CD4-positive, alpha-beta T cell treated with Interleukin-10 for 1 hour (primary cell): ENCODE measurements at places on chromosomes 1 and 21.

GRCh38 chr1:98133131-98133530, 212.3 kb upstream of the DPYD start:
- DNase-seq, result no peak

- no peak for DNase-seq
Observed at GRCh38 chr1:208944981-208945451, 638.5 kb upstream of the CAMK1G start.

GRCh38 chr1:231242516-231243198, 1.6 kb downstream of the GNPAT start:
- DNase-seq, result peak; percentile 3

GRCh38 chr1:204797401-204797800, 73.3 kb upstream of the NFASC start:
- no peak for DNase-seq

GRCh38 chr1:76351655-76352054, 277.1 kb downstream of the ST6GALNAC3 start:
- no peak for DNase-seq

GRCh38 chr1:223515421-223515820, 122.2 kb downstream of the CCDC185 start:
- DNase-seq, result peak; percentile 70

- DNase-seq, result no peak
Observed at GRCh38 chr1:93575621-93576284, 105.9 kb downstream of the BCAR3 start.

DNA sequence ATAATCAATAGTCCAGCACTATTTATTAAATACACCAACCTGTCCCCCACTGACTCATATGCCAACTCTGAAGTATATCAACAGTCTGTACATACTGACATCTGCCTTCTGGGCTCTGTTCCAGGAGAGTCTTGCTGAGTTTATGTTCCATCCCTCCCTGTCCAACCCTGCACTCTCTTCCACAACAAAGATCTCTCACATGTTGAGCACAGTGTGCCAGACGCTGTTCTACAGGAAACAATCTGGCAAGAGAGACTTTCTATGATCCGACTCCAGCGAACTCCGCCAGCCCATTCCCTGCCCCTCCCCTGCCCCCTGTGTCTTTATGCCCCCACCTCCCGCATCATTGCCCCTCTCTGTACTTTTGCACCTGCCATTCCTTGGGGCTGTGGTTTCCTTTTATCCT, 3.4 kb downstream of the LACTBL1 start:
- DNase-seq, result no peak

DNA sequence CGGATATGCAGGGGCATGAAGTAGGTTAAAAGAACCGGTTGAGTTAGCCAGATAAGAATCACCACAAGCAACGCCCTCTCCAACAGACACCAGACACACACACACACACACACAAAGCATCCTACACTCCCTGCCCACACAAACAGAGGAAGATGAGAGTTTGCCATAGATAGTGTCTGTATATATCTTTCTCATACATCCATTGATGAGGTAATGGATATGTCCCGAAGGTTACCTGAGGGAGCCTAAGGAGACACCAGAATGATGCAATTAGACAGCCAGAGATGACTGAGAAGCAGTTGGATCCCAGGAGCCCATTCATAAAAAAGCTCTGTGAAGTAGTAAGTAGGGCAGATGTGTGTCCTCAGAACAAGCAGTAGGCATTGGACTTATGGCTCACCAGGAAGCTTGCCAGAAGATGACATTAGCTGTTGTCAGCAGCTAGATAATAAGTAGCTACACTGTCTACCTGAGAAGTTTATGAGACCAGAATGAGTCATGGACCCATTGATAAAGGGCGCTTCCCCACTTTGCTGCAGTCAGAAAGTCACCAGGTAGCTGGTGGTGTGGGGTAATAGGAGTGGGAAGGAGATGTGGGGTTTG, 247.0 kb downstream of the KCNT2 start:
- no peak for DNase-seq

DNA sequence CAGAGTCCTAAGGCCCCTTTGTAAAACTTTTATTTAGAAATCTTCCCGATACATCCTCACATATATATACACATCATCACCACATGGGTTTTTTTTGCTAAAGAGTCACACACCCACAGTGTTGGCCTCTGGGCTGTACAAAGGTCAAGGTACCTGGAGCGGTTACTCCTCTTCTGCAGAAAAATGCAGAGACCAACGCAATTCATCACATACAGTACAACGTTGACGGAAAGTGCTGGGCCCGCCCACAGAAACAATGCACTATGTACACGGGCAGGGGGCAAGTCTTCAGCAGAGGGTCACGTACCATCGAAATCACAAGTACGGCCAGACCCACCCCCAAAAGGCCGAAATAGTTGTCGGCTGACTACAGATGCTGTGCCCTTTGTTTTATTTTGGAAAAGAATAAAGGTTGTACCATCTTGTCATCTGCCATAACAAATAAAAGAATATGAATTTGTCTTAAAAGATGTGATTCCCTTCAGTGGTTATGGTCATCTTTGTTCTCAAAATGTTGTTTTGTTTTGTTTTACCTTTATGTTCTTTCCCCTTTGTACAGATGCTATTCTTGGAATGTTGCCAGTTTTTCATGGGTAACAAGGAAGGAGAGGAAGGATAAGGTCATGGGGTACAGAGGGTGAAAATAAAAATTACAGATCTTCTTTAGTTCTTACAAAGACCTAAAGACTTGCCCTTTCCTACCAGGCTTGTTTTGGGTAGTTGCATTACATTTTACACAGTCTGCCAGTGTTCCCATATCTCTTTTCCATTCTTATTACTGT, 15.6 kb downstream of the TAL1 start:
- no peak for DNase-seq

- DNase-seq, result no peak
Observed at GRCh38 chr1:192225703-192226102, 67.4 kb downstream of the RGS18 start.

DNA sequence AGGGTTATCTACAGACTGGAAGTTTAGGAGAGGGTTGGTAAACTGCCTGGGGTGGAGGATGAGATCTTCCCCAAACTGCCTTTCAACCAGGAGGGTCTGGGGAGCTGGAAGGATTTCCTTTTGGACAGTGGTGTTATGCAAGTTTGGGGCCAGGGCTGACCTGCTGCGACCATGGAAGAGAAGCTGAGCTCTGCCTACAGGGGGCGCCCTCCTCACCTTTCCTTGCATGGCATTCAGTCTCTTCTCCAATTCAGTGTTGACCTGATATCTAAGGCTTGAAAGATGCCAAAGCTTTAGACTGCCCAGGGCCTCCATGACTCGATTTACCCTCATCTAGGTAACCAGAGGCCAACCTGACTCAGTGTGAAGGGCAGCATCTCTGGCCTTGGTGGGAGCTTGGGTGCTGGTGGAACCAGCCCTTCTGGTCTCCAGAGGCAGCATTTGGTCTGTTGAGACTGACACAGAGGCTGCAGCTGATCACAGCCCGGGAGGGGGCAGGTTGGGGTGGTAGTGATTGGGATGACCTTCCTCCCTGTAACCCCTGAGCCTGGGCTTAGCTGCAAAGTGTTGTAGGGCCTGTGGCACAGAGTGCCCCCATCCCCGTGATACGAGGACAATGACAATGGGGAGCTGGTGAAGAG, 170.0 kb downstream of the GRIK3 start:
- no peak for DNase-seq

DNA sequence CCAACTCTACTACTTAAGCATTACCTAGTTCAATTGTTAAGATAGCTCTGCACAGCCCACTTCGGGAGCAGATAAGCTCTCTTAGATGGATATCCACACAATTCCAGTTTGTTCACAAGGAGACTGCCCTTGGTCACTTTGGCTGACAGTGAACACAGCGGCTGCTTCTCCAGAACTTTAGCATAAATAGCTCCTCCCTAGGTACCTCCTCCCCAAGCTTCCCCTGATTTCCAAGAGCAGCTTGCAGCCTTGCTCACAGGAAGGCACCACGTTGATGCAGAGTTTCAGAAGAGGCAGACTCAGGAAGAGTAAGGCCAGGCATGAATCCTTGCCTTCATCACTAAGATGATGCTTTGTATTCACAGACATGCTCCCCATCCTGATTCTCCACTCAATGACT, 24.7 kb downstream of the TFF3 start:
- no peak for DNase-seq

DNA sequence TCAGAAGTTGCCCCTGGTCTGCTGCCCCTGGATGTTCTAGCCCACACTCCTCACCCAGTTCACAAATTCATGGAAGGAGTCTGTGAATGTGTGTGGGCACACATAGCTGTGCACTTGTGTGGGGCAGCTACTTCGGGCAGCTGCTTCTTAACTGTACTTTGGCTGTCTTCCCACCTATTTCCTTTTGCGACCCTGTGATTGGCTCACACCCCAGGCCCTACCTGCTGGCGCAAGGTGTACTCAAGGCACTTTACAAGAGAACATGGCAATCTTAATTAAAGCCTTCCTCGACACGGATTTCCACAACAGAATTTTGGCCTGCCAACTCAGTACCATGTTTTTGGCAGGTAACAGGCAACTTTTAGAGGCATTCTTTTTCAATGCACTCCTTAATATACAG, 86.5 kb upstream of the CTTNBP2NL start:
- DNase-seq, result no peak

DNA sequence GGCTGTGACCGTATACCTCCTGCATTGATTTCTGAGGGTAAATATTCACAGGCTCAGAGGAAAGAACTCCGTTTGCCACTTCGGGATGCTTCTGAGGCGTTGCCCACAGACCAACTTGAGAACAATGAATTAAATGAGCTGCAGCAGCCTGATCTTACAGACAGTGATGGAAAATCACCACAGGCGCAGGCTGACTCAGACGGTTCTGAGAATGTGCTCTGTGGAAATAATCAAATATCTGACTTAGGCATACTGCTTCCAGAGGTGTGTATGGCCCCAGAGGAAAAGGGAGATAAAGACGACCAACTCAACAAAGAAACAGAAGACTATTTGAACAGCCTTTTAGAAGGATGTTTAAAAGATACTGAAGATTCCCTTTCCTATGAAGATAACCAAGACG, 76.7 kb upstream of the SCCPDH start:
- DNase-seq, result no peak

- DNase-seq, result no peak
Observed at GRCh38 chr1:156897078-156897825, 3.7 kb downstream of the PEAR1 start.

GRCh38 chr1:35443768-35444518, 113.3 kb downstream of the KIAA0319L start:
- DNase-seq, result no peak

DNA sequence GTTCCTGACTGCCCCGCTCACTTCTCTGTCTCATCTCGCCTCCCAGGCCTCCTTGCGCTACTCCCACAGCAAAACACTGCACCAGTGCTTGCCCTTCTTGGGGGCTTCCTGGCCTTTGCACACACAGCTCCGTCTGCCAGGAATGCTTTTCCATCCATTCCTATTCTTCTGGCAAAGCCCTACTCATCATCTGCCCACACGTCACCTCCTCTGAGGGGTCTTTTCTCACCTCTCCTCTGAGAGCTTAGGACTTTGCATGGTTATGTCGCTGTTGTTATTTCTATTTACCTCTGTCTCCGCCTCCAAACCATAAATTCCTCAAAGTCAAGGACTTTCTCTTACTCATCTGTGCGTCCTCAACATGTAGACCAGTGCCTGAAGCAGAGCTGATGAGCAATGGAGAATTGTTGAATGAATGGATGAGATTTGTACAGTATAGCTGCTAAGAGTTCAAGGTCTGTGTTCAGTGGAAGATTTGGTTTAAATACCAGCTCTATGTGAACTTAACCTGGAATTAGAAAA, 26.4 kb upstream of the BTG2 start:
- no peak for DNase-seq

- no peak for DNase-seq
Observed at GRCh38 chr21:28229814-28230213, 762.9 kb downstream of the LTN1 start.

DNA sequence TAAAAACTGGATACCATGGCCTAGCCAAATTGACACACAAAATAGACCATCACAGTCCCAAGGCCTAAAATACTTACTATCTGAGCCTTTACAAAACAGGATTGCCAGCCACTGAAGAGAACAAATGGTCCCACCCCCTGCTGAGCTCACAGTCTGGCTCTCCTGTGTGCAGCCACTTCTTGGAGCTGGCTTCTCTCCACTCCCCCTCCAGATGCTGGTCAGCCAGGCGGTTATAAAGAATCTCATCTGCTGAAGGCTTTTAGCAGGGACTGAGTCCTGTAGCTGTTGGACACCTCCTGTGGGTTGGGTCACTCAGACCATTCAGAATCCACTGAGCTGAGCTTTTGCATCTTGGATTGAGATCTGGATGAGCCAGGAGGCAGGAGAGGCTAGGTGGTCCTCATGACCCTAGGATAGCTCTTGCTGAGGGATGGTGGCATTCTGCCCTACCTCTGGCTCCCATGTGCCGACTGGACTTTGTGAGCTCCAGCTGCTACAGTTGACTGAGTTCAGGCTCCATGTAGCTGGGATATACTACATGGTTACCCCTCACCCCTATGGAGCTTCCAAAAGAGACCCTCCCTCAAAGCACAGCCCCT, 16.1 kb downstream of the OXCT2 start:
- DNase-seq, result no peak

- no peak for DNase-seq
Observed at GRCh38 chr1:169874229-169874628, 19.5 kb downstream of the SCYL3 start.

- no peak for DNase-seq
Observed at GRCh38 chr21:32278103-32278502, 746 bp downstream of the MIS18A start.

GRCh38 chr1:232305050-232305449, 324.9 kb downstream of the SIPA1L2 start:
- no peak for DNase-seq

DNA sequence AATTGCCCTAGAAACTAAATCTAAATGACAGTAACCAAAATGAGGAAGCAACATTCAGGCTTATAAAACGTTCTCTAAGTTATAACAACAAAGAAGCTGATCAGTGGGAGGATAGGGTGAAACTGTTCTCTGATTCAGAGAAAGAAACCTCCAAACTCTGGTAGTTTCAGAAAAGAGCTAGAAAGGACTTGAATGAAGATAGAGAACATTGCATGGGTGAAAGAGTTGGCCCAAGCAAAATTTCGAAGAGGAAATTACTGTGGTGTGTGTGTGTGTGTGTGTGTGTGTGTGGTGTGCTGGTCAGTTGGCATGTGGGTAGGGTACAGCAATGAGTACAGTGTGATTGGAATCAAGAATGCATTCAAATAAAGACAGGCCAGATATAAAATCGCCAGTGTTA, 16.5 kb upstream of the SPAG17 start:
- no peak for DNase-seq

DNA sequence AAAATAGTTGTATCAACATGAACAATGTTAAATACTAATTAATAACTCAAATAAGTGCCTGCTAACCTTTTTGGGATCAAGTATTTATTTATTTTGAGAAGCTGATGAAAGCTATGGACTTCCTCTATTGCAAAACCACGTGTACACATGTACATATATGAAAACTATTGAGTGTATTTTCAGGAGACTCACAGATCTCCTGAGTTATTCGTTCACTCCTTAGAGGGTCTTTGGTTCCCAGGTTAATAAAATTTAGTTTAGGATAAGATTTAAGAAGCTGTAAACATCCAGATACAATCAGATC, 130.5 kb downstream of the DISC1 start:
- no peak for DNase-seq

GRCh38 chr1:77218477-77219165, 609 bp downstream of the PIGK start:
- no peak for DNase-seq
